NCI-H345 (cell line): ENCODE measurements at places on chromosomes 12 and 14.

DNA sequence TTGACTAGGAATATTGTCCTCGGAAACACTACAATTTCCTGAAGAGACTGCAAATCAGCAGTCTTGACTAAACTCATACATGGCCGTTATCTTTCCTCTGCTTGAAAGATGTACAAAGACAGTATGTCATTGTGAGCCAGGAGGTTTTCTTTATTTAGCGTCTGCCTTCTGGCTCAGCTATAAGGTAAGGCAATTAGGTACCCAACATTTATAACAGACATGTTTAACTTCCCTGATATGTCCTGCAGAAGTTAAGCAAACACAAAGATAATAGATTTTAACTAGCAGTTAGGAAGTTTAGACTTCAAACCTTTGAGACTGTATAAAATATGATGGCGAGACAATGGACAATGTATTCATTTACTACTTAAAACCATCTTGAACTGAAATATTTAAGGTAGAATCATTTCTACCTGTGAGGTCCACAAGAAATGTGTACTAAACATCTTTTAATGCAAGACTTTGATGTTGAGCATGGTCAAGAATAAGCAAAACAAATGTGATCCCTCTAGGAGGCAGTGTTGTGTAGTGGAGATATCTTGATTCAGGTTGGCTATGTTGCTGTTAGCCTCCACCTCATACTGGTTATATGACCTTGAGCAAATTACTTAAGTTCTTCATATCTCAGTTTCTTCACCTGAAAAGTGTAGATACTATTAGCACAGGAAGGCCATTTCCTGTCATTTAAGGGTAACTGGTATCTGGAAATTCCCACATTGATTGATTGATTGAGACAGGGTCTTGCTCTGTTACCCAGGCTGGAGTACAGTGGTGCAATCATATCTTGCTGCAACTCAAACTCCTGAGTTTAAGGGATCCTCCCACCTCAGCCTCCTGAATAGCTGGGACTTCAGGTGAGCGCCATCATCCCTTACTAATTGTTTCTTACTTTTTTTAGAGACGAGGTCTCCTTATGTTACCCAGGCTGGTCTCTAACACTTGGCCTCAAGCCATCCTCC lies 96.3 kb upstream of the EEA1 start:
- peak; percentile 32 for DNase-seq

- DNase-seq = no peak
These were observed 96.0 kb downstream of the SRGAP1 start for GRCh38 chr12:63940310-63941005.

DNA sequence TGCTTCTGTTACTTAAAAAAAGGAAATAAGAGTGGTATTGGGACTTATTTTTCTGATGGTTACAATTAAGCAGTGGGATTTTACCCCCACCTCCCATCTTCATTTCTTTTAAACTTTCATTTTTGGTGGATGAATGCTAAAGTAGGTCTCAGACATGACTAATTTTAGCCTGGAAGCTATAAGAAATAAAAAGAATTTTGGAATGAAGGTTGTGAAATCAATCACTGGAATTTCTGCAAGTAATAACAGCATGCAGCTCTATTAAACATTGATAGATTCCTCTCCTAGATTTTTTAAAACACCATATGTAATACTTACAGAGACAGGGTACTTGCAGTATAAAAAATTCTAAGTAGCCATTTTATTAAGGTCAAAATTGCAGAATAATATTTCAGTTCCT lies 164.2 kb upstream of the CLEC14A start:
- DNase-seq = no peak

- DNase-seq = no peak
These were observed 300.3 kb downstream of the BTG1 start for GRCh38 chr12:91845365-91845764.
